NCI-H187 (cell line): ENCODE measurements at places on chromosomes 6 and 20.
A peak's percentile ranks its signal among the peaks of the same experiment; 100 is the strongest.

- no peak for DNase-seq
Measured at GRCh38 chr20:35314816-35315631, 22.8 kb upstream of the FAM83C start.

DNA sequence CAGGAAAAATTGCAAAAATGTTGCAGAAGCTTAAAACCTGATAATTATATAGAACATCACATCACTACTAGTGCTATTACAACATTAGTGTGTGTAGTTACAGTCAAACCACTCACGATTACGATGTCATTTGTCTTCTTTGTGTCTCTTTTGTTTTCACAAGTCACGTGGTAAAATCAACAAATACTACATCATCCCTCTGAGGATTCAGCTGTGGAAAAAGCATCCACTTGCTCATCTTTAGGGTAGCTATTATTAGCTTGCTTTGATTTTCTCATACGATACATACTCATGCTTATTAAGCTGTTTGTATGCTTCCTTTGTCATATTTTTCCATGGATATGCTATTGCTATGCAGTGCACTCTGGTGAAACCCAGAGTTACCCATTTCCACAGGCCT lies 22.2 kb upstream of the ATXN1 start:
- no peak for DNase-seq

- DNase-seq: no peak
Measured at GRCh38 chr6:89116702-89117101, 1.2 kb downstream of the SRSF12 start.

- DNase-seq: no peak
Measured at GRCh38 chr20:49889935-49890333, 25.4 kb downstream of the SPATA2 start.

DNA sequence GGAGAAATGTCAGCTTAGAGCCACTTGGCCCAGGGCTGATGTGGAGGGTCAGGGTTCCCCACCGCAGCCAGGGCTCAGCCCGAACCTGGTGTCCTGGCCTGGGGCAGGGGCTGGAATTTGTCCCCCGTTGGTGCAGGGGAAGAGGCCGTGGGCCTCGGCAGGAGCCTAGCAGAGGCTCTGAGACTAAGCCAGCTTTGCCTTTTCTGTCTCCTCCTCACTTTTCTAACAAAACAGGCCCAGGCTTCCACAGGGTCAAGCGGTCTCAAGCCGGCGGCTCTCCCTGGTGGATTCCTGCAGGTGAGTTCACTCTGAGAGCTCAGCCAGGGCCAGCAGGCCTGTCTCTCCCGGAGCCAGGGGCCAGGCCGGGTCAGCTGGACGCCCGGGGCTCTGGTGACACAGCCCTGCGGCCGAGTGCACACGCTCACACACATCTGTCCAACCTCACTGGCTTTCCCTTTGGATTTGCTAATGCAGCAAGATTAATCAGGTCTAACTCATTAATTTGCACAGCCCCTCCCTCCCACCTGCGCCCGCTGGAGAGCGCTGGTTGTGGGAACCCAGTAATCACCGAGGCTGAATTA lies 2.9 kb upstream of the CHRNA4 start:
- DNase-seq: no peak

- DNase-seq: no peak
Measured at GRCh38 chr20:51631011-51631950, 88.8 kb upstream of the NFATC2 start.

DNA sequence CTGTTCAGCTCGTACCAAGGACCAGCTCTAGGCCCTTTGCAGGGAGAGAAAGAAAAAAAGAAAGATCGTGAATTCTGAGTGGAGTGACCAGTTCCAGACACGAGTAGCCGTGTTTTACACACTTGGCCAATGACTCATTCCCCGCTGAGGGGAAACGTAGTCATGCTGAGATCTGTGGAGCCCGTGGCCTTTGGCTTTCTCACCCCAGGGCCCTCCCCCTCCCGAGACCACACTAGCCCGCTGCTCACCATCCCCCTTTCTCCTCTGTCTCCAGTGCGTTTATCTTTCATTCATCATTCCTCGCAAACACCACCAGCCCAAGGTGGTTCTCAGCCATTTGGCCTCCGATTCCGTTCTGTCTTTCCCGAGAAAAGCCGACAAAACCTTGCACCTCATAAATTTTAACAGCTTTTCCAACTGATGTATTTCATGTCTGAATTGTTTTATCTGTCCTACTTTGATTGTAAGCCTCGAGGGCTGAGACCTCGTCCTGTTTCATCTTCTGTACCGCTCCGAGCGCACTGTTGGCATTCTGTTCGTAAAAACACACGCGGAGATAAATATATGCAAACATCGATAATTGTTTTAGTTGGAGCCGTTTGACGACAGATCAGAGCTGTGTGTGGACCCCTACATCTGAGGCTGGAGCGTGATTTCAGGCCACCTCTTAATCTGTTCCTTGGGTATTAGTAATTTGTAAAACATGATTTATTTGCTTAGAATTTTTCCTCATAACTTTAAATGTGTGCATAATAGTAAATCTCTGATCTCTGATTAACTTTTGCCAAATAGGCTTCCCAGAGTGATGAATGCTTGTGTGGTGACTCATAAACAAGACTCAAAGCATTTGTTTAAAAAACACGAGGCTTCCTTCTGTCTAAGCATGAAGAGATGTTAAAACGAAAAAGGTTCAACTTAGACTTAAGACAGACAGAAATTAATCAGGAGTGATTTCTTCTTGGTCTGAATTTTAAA lies 336.6 kb downstream of the CDH4 start:
- no peak for DNase-seq

DNA sequence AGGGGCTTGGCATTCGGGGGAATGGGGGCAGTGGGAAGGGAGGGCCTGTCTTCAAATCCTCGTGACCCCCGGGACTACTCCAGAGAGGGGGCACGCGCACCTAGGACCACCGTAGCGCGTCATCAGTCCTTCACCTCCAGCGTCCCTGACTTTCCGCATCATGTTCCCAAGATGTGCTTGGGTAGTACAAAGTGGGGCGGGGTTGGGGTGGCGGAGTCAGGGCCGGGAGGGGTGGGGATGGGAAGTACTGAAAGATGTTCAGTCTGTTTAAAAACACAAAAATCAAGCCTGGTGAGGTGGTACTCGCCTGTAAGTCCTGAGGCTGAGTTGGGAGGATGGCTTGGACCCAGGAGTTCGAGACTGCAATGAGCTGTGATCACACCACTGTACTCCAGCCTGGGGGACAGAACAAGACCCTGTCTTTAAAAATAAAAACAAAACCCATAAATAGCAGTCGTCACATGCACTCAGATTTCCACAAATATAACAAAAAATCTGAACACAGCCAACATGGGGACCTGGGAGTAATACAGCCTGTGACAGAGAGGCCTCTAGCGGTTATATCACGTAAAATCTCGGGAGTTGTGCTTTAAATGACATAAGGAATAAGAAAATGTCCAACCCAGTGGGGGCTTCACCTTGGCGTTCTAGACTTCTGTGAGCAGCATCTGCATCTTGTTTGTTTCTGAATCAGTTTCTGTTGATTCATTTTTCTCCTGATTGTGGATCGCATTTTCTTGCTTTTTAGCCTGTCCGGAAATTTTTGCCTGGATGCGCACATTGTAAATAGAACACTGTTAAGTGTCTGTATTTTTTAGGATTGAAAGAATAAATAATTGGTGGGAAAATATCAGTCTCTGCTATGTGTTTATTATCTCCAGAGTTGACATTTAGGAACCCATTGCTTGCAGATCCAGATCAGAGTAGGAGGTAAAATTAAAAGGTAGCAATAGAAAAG lies 698 bp upstream of the LRP11 start:
- DNase-seq: peak; percentile 14

- DNase-seq: no peak
Measured at GRCh38 chr6:18352001-18352400, 35.1 kb upstream of the RNF144B start.

GRCh38 chr6:166143011-166143410 lies 24.6 kb downstream of the TBXT start:
- DNase-seq: no peak

DNA sequence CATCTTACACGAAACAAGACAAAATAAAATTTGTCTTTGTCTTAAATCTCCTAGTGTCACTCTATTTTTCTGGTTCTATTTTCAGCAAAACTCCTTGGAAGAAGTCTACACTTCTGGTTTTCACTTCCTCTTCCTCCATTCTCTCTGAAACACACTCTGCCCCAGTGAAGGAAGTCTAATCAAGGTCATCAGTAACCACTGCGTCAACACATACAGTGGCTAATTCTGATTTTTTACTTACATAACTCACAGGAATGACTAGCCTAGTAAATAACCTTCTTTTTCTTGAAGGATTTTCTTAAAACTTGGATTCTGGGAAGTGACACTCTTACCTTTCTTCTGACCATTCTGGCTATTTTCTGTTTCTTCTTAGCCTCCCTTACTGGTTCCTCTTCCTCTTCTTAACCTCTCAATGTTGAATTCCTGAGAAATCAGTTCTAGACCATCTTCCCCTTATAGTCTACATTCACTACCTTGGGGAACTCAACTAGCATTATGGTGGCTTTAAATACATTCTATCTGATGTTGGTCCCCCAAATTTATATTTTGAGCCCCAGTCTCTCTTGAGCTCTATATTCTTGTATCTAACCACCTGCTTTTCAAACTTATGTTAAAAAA lies 37.5 kb downstream of the AIG1 start:
- DNase-seq: no peak

DNA sequence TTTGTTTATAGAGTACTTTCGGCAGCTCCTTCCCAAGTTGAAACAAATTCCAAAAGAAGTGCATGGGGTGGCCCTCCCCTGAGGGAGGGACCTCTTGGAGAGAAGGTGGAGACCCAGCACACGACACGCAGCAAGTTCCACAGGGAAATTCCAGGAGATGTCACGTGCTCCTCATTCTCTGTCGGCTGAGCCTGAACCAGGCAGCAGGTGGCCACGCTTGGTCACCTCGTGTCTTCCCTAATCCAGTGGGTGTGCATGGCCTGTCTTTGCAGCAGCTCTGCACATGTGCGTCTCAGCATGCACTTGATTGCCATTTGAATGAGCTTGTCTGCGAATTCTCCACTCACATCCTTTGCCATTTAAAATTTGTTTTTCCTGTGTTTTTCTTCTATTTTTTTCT lies 357.4 kb downstream of the CDH4 start:
- no peak for DNase-seq

DNA sequence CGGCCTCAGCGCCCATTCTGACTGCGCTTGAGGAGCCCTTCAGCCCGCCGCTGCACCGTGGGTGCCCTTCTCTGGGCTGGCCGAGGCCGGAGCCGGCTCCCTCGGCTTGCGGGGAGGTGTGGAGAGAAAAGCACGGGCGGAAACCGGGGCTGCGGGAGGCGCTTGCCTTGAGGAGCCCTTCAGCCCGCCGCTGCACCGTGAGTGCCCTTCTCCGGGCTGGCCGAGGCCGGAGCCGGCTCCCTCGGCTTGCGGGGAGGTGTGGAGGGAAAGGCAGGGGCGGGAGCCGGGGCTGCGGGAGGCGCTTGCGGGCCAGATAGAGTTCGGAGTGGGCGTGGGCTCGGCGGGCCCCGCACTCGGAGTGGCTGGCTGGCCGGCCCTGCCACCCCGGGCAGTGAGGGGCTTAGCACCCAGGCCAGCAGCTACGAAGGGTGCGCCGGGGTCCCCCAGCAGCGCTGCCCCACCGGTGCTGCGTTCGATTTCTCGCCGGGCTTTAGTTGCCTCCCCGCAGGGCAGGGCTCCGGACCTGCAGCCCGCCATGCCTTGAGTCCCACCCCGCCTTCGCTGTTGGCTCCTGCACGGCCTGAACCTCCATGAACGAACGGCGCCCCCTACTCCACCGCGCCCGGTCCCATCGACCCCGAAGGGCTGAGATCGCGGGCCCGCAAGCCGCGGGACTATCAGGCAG lies 45.7 kb upstream of the MCUR1 start:
- DNase-seq: no peak

DNA sequence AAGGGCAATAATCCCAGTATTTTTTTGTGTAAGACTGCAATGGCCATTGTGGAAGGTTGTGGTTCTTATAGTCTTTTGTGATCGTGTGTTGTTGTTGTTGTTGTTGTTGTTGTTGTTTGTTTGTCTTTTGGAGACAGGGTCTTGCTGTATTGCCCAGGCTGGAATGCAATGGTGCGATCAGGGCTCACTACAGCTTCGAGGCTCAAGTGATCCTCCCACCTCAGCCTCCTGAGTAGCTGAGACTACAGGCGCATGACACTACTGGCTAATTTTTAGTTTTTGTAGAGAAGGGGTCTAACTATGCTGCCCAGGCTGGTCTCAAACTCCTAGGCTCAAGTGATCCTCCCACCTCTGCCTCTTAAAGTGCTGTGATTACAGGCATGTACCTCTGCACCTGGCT lies 3.5 kb upstream of the GSTA4 start:
- no peak for DNase-seq

DNA sequence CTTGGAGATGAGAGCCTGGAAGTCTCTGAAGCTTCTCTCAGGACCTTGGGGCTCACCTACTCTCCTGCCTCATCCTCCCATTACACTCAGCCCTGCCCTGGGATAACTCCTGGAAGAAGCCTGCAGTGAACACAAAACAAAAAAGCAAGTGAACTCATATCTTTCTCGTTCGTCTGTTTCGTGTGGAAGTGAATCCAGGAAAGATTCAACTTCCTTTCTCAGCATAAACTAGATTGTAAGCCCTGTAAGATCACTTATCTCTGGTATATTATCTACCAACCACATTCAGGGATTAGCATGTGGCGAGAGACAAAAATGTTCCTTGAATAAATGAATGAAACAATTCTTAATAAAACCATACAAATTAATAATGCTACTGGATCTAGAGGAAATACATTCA lies 36.5 kb upstream of the FAM83C start:
- no peak for DNase-seq

GRCh38 chr20:24546232-24546892 lies 76.9 kb downstream of the SYNDIG1 start:
- DNase-seq: no peak

DNA sequence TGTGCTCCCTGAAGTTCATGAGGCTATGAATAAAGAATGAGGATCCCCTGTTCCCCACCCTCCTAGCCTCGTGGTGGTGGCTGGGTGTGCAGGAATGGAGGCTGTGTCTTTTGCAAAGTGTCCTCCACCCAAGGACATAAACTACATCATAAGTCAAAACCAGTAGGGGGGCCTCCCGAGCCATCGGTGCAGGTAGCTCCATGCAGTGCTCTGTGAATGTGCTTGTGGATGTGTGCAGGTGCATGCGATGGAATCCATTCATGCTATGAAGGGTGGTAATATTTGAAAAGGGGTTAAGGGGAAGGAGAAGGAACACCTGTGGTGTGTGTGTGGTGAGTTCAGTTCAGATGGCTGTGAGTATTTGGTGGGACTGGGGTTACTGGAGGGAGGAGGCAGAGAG lies 197.3 kb downstream of the NRN1 start:
- DNase-seq: no peak

DNA sequence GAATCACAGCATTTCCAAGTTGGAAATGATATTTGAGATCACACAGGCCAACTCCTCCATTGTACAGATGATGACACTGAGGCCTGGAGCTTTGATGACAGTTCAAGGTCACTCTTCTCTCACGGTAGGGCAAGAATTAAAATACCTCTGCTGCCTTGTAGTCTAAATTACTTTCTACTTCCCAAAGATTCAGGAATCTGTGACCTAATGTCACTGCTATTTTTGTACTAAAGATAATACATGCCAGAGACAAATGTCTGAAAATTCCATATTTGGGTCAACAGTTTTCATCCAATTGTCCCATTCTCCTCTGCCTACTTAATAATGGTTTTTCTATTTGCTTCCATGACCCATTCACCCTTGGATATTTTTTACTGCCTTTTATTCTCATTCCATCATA lies 160.0 kb downstream of the SOD2 start:
- DNase-seq: no peak

GRCh38 chr20:50758992-50759391 lies 27.6 kb downstream of the PARD6B start:
- no peak for DNase-seq
